ENCODE measurements at places on chromosomes 16 and 17.

DNA sequence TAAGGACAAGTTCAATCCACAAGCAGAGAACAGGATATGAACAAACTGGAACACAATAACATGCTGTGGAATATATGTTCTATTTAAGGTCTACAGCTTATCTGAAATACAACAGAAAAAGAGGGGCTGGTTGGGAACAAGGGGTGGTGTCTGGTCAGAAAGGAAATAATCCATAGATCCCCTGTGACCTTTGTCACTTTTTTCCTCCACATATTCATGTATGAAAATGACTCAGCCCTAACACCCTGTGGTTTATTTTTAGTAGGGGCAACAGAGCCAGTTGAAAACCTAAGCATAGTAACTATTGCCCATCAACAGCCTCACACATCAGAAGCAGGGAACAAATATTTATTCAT lies 12.3 kb upstream of the SPAG9 start:
- no peak for DNase-seq

- DNase-seq: no peak
Observed at GRCh38 chr17:68125111-68125870, 89.8 kb downstream of the KPNA2 start.

DNA sequence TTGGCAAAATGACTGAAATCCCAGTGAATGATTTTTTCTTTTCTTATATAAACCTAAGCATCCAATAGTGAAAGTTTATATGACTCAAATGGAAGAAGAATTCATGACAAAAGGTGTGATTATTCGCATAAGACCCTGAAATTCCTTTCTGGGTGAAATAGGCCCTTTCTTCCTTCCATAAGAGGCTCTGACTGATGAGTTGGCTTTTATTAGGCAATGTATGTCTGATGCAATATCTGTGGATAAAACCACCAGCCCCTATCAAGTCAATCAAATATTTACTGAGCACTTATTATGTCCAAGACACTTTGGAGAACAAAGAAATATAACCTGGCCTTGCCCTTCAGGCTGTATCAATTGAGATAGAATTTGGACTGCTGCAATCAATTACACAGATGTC lies 316.6 kb downstream of the CDH13 start:
- DNase-seq: no peak

DNA sequence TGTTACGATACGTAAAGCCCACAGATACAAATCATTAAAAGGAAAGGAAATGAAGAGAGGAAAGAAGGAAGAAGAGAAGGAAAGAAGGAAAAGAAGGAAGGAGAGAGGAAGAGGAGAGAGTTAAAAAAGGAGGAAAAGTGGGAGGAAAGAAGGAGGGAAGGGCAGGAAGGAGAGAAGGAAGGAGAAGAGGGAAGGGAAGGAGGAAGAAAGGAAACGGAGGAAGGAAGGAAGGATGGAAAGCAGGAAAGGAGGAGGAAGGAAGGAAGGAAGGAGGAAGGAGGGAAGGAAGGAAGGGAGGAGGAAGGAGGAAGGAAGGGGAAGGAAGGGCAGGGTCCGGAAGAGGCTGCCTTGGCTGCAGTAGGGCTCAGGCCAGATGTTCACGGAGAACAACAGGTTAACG lies 95.2 kb downstream of the ENGASE start:
- no peak for DNase-seq

- DNase-seq: no peak
Observed at GRCh38 chr17:81151278-81151677, 14.0 kb upstream of the PVALEF start.

DNA sequence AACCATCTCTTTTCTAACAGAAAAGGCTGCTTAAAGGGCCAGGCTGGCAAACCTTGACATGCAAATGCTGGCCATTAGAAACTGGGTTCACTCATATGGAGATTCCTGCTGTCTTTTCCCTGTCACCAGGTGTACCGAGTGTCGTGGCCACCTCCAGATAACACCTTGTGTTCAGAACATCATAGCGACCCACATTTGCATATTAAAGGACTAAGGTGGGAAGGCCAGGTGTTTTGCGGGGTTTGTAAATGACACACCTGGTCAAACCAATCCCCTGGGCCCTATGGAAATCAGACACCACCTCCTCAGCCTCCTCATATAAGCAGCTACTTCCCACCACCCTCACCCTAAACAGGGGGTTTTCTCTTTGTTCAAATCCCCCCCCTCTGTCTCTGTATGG lies 2.5 kb upstream of the AIPL1 start:
- no peak for DNase-seq
